Tibial artery (tissue), 4 donors: ENCODE measurements at places on chromosomes 16 and 17.

DNA sequence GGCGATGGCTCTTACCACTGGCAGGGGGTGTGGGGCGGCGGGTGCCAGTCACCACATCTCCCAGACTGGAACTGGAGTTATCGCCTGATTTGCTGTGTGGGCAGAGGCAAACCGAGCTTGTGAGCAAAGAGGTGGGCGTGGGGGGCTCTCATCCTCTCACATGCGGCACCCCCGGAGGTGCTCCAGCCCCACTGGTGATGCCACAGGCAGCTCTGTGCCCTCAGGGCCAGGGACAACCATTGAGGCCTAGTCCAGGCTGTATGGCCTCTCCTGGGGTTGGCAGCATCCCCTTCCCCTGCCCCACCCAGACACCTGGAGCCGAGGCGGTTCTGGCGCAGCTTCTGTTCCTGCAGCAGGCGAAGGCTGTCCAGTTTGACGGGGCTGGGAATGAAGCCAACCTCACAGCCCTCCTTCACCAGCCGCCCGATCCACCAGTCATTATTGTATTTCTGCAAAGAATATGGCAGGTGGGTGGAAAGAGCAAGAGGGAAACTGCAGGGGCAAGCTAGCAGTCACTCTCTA lies 10.9 kb downstream of the CACNB1 start:
- no peak for DNase-seq

DNA sequence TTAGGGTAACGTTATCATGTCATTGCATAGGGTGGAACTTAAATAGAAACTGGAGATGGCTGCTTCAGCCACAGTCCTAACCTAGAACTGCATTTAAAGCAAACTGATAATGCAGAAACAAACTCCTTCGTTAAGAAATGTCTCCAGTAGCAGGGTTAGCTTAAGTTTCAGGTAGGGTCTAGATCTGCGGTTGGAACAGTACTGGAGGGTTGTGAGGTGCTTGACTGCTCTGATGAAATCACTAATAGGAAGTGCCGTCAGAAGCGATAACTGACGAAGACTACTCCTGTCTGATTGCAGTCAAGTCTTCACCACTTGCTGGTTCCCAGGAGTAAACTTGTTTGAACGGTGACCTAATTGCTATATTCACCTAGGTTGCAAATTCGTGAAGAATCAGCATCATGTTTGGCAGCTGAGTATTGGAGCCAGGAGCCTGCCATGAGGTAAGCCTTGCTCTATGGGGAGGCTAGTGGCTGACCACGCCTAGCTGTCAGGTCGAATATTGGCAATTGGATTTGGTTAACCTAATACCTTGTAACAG lies 24.5 kb downstream of the TRPV2 start:
- no peak for DNase-seq

DNA sequence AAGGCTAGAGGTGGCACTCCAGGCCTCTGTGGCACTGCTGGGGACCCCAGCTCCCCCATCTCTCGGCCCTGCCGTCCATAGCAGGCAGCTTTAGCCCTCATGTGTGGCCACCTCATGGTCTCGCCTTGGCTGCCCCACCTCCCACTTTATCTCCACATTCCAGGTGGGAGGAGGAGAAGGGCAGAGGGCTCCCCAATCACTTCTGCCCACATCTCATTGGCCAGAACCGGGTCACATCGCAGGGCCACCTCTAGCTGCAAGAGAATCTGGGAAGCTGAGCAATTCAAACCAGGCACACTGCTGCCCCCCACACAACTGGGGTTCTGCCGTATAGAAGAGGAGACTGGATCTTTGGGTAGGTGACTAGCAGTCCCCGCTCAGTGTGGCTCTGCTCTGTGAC lies 1.6 kb downstream of the DRC7 start:
- DNase-seq: no peak

- DNase-seq: peak; percentile 69
These were observed 65.9 kb upstream of the IRX6 start for GRCh38 chr16:55257966-55258613.

GRCh38 chr16:24834459-24835335 lies 11.1 kb upstream of the SLC5A11 start:
- DNase-seq: no peak

GRCh38 chr17:71227841-71228240 lies 893.0 kb upstream of the SOX9 start:
- no peak for DNase-seq

DNA sequence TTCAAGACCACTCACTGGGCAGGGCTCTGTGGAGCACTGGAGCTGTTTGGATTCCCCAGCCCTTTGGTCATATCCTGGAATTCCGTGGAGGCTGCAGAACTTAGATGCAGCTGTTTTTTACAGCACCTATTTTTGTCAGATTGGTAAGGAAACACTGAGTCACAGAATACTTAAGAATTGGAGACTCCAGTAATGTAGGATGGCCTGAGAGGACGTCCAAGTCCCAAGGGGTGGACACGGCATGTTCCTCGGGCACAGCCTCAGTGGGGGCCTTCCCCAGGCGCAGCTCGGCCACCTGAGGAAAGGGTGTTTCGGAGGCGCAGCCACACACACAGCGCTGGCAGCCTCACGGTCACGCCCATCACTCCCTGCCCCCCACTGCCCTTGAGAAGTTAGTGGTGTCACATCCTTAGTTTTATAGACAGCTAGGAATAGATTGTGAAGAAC lies 14.8 kb downstream of the PLD6 start:
- peak; percentile 76 for DNase-seq

DNA sequence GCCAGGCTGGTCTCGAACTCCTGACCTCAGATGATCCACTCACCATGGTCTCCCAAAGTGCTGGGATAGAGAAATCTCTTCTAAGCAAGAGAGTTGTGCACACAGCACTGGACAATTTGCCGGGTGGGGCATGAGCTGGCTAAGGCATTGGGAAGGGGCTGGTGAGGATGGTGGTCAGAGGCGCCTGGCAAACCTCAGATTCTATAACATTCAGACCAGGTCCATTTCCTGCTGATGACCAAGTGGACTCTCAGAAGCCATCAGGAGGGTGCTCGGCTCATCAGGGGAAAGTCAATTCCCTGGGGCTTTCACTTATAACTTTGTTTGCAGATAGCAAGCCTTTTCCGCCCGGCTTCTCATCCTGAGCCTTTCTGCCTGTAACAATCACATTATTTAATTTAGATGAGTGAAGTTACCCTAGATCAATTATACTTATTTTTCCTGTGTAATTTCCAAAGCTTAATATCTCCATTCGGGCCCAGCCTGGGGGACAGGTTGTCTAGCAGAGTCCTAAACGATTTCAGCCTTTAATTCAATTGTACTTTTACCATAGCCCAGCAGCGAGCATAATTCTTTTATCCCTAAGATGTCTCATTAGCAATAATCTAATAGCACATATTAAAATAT lies 15.0 kb upstream of the SLC6A2 start:
- no peak for DNase-seq

DNA sequence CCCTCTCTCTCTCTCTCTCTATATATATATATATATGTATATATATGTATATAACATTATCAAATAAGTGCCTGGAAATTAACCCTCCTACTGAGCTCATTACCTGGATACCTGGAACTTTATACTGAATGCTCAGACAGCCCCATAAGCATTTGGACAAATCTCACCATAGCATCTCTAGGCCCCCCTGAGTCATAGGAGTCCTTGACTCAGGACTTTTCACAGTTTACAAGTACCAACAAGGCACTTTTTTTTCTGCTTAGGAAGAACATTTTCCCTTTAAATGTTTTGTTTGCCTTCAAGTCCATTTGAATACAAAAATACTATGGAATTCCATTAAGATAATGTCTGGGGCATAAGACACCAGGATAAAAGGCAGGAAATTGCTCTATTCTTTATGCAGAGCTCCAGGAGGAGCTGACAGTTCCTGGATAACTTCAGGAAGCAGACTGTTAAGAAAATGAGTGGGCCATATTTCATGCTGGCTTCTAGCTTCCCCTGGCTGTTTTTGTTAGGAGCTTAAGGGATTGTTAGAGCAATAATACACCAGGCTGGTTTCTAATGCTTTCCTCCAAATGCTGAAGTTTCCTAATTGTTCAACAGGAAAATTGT lies 171.7 kb upstream of the ASIC2 start:
- no peak for DNase-seq
